Gastroesophageal sphincter (tissue), 4 donors: ENCODE measurements at places on chromosomes 5 and 9.

DNA sequence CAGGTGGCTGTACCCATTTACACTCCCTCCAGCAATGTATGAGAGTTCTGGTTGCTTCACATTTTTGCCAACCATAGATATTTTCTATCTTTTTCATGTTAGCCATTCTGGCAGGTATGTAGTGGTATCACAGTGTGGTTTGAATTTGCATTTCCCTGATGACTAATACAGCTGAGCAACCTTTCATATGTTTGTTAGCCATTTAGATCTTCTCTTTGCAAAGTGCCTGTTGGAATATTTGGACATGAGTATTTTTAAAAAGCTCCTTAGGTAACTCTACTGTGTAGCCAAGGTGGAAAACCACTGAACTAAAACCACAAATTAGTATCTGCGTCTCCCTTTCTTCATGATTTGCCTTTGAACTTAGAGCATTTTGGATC, 31.9 kb downstream of the IRF1 start:
- no peak for ATAC-seq

DNA sequence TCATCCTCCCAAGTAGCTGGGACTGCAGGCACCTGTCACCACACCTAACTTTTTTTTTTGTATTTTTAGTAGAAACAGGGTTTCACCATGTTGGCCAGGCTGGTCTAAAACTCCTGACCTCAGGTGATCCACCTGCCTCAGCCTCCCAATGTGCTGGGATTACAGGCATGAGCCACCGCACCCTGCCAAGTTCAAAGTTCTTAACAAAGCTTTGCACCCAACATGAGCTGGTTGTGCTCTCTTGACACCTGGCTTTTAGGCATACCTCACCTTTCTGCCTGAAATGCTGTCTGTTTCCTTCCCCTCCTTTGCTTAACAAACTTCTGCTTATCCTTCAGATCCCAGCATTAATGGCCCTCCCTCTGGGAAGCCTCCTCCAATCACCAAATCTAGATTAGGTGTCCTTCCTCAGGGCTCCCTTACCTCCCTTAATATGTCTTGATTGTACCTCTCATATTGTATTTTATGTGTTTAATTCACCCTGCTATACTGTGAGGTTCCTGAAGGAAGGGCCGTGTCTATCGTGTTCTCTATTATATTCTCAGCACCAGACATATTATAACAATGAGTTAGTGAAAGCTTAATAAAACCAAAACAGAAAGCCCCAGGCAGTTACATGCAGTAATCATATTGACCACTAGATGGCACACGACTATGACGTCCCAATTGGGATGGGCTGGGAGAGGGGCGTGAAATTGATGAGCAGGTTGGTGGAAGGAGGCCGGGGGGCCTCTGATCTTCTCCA, 62.9 kb upstream of the PPARGC1B start:
- ATAC-seq = no peak

GRCh38 chr5:156402387-156402921, 75.5 kb downstream of the SGCD start:
- ATAC-seq = no peak

DNA sequence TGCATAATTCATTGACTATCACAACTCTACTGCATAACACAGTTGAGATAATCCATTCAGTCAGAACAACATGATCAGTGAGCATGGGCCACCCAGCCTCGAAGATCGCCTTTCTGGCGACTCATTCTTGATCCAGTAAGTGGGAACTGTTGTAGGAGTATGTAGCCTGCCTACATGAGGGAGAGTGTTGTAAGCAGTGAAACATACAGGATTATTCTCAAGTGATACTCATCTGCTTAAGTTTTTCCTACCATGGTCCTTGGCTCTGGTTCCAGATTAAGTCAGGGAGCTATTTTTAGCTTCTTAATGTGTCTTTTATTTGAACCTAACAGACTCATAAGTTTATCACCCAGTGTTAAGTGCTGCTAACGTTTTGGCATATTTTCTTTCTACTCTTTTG, 44.0 kb downstream of the TNPO1 start:
- no peak for ATAC-seq

GRCh38 chr5:173454736-173455598, 126.8 kb upstream of the STC2 start:
- ATAC-seq = peak; percentile 85

GRCh38 chr5:96661855-96662724, at the start of gene CAST:
TSS of gene CAST (plus strand) at chr5:96662376. CDS start at chr5:96662423, 47 bp downstream.
- ATAC-seq = peak; percentile 91
